ENCODE measurements at places on chromosomes 5 and 9.

DNA sequence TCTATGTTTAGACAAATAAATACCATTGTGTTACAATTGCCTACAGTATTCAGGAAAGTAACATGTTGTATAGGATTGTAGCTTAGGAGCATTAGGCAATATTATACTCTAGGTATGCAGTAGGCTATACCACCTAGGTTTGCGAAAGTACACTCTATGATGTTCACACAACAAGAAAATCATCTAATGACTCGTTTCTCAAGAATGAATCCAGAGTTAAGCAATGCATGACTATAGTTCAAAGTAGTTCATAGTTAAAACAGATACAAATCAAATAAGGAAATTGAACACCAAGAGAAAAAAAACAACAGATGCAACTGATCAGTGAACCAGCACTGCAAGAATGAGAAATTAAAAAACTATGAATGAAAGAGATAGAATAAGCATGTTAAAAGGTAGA is 27.6 kb upstream of the ABLIM3 start:
- DNase-seq = no peak

DNA sequence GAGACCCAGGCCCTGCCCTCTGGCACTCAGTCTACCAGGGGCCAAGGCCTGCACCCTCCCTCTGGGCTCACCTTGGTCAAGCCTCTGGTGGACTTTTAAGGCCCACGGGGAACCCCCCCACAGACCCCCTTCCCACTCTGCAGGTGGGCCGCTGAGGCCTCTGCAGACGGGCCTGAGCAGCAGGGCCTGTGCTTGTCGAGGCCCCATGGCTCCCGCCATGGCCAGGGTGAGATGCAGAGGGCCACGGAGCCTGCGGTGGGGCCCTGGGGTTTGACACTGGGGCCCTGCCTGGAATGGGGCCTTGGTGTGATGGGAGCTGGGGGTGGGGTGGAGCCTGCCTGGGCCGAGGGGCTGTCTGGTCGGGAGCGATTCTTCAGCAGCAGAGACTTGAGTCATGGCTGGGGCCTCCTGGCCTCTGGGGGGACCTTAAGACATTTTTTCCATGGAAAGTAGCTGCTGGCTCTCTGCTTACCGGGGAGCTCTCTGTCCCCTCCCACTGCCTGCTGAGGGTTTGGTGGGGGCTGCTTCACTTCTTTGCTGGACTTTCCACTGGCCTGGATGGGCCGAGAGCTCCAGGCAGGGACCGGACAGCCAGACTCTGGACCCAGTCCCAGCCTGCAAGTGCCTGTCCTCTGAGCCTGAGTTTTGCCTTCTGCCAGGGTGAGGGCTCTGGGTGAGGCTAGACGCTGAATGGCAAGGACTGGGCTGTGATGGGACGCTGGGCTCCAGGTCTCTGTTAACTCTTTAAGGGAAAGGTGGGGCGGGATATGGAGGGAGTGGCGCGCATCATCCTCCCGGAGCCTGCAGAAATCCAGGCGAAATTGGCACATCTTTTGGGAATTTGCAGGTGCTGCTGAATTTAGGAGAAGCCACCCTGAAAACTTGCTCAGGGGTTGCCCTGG is 132.2 kb downstream of the RXRA start:
- no peak for DNase-seq

DNA sequence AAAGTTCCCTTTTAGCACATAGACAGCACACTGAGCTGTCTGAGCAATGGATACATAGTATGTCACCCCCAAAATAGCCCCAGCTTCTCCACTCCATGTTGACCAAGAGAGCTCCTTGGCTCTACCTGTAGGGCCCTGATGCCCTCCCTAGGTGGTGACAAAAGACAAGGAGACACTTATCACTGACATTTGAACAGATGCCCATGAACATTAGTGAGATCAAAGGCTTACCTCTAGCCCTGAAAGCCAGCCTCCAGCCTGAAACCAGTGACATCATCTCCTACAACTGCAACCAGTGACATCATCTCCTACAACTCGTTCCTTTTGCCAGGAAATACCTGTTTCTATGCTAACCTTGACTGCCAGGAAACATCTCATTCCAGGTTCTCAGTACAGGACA is 122.7 kb downstream of the FSTL4 start:
- DNase-seq = no peak

- DNase-seq = no peak
Measured at GRCh38 chr5:154118893-154119336, 71.6 kb upstream of the GALNT10 start.

GRCh38 chr9:94157050-94157801 is 73.0 kb downstream of the PTPDC1 start:
- DNase-seq = no peak

DNA sequence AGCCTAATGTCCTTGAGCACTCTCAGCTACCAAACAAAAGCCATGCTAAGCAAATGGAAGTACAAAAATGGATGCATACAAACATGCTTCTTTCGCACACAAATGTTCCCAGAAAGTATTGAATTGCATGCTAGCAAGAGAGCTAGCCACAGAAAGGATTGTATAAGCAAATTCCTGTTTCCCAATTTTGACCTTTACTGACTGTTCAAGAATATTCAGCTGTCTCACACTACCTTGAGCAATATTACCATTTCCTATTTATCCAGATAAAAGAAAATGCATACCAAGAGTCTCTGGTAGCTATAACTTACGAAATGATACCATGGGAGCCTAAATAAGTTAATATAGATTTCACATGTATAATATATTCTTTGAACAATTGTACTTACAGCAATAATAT is 264.6 kb downstream of the TMEM167A start:
- no peak for DNase-seq

DNA sequence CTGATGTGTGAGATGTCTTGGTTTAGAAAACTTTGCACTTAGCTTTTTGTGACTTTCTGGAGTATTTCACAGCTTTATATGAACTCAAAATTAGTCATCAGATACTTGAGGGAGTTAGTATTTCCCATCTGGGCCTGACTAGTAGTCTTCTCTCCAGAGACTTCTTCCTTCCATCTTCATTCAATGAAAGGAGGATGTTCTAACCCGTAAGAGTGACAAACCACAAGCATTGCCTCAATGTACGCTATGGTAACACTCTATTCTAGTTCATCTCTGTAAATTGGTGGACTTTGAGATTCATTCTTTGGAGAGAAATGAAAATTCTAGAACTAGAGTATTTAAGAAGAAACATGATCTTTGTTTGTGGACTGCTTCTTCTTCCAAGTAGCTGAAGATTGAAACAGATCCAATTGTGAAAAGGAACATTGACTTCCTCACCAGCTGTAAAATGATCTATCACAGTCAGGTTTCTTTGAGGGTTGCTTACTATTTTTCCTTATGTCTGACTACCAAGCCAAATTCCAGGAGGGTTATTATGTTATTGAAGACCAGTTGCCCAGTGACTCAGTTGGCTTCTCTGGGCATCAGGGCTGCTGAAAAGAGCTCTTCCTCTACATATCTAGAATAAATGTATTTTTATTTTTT is 157.6 kb downstream of the SLC12A2 start:
- no peak for DNase-seq

GRCh38 chr5:45385321-45386058 is 310.7 kb downstream of the HCN1 start:
- no peak for DNase-seq

- no peak for DNase-seq
Measured at GRCh38 chr5:133110709-133111108, 58.9 kb downstream of the HSPA4 start.

DNA sequence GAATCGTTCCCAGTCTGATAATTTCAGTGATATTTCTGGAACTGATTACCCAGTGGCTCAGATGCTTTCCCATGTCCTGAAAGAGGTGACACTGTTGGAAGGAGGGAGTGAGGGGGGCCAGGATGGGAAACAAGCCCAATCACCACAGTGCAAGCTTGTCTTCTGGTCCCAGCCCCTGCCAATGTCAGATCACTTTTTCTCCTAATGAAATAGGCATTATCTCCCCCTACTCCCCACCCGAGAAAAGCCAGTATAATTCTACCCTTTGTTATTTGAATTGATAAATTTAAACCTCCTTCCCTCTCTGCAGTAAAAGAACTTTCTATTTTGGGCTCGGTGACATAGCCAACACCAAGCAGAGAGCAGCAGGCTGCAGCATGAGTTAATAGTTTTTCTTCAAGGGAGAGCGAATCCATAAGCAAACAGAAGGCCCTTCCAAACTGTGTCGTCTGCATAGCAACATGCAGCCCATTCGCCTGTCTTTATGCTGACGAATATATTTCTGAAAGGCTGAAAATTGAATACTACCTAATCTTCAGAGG is 14.6 kb upstream of the PPP2CA start:
- no peak for DNase-seq

GRCh38 chr9:7097785-7098752 is 340.3 kb downstream of the KDM4C start:
- no peak for DNase-seq

- DNase-seq = no peak
Measured at GRCh38 chr5:117614408-117614807, 1039.8 kb upstream of the SEMA6A start.

- DNase-seq = no peak
Measured at GRCh38 chr5:179309751-179310320, 35.4 kb downstream of the ADAMTS2 start.

DNA sequence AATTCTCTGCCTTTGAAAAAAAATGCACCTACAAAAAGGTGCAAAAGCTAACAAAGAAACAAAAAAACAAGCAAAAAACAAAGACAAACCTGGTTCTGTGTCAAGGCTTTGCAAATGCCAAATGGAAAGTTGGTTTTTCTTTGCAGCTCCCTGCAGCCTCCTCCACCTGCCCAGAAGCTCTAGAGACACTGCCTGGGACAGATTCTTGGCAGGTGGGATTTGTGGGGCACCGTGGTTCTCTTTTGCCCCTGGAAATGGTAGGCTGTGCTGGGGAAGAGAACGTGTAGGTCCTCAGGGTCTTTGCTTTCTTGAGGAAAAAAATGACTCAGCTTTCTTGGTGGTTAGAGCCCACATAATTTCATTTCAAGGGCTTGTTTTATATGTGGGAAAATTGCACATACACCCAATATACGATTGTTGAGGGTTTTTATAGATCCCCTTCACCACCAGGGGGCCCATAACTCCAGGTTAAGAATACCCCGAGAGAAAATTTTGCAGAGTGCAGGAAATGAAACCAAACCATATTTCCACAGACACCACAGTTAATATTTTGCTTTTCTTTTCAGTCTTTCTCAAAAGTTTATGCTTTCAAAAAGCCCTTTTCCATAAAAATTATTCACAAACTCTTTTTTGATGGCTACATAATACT is 58.7 kb downstream of the NXNL2 start:
- DNase-seq = no peak

DNA sequence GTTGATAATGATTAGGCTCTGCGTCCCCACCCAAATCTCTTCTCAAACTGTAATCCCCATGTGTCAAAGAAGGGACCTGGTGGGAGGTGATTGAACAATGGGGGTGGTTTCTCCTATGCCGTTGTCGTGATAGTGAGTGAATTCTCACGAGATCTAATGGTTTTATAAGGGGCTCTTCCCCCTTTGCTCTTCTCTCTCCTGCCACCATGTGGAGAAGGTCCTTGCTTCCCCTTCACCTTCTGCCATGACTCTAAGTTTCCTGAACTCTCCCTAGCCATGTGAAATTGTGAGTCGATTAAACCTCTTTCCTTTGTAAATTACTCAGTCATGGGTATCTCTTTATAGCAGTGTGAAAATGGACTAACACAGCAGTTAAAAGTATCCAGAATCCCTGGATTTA is 715.2 kb upstream of the DMAC1 start:
- no peak for DNase-seq

DNA sequence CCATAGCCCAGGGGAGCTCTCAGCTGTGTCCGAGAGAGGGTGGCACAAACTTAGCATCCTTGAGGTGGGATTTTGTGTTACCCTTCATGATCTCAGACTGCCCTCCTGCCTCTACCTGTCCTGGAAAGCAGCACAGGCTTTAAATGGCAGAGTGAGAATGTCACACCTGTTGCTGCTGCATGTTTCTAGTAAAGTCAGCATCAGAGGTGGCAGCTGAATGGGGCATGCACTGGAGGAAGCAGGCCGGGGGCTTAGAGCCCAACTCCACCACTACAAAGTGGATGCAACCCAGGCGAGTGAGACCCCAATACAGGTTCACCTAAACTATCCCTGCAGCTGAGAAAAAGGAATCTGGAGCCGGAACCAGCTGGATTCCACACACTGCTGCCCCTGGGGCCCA is 51.6 kb downstream of the MACROH2A1 start:
- DNase-seq = no peak

GRCh38 chr9:81693671-81694378 is 4.5 kb upstream of the TLE1 start:
- no peak for DNase-seq

- no peak for DNase-seq
Measured at GRCh38 chr9:7823651-7824050, 24.1 kb upstream of the DMAC1 start.

DNA sequence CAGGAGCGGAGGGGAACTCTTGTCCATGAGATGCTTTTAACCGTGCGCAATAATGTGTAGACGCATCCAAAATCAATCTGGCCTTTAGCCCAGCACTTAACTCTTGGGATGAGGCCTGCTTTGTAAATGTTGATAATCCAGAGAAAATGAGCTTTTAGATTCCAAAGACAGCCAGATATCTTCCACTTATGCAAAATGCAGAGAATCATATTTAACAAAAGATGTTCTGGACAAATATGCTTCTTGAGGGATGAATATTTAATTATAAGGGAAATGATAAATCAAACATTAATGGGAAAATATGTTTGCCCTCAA is 5.6 kb downstream of the S1PR3 start:
- no peak for DNase-seq

DNA sequence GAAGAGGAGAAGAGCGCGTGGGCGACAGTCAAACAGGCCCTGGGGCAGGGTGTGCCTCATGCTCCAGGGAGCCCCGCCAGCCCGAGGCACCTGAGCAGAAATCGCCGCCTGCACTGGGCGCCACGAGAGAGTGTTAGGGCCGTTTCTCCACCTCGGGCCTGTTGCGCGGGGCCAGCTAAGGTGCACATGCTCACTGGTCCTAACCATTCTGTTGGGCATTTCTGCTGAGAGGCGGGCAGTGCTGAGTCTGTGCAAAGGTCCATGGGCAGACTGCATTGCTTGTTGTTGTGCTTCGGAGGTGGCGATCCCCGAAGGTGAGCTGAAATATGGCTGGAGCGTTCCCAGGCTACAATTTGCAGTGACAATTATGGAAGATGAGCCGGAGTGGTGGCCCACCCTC is 367.8 kb upstream of the SPATA31A5 start:
- no peak for DNase-seq

DNA sequence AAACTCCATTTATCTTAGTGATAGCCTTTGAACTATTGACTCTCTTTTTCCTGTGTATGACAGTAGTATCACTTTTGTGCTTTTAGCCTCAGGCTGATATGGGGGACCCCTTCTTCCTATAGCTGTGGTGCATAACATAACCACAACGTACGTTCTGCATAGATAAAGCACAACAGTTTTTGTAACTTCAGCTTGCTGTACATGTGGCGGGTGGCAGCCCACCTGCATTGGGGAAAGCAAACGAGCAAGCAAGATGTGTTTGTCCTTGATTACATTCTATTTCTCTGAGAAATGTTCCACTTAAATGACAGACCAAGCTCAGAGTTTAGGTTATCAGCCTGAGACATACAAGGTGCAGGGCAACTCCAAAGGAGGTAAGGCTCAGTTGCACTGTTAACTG is 309.4 kb downstream of the KDM4C start:
- DNase-seq = no peak

Data from 8988T (cell line).